ENCODE measurements at places on chromosomes 12 and 14.
A peak's percentile ranks its signal among the peaks of the same experiment; 100 is the strongest.

DNA sequence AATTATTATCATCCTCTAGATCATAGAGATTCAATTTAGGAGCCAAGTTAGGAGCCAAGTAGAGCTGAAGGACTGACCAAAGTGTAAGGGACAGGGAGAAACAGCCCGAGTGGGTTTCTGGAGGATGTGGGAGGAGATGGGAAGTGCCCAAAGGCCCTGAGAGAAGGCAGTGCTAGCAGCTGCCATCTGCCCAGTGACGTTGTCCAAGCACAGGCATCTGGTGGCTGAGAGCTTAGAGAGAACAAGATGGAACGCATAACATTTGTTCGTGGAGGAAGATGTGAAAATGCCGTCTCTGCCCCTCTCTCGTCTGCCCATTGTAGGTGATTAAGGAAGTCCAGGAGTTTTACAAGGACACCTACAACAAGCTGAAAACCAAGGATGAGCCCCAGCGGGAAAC is 34.7 kb downstream of the CD9 start:
- H3K27me3 ChIP-seq = no peaks in the 10 kb centered on the region
- H3K4me3 ChIP-seq = no peak overlapping the region

GRCh38 chr12:74941670-74942069 is 268.0 kb downstream of the KCNC2 start:
- H3K4me1 ChIP-seq = no peaks in the 10 kb centered on the region
- DNase-seq = no peak
- no peaks in the 10 kb centered on the region for H3K36me3 ChIP-seq
- no peak overlapping the region for H3K4me3 ChIP-seq
- no peak overlapping the region for H3K27ac ChIP-seq

- peak; percentile 84 for DNase-seq
- H3K4me1 ChIP-seq = peaks cover 6% of the 10 kb centered on the region
- H3K27me3 ChIP-seq = no peaks in the 10 kb centered on the region
- H3K4me3 ChIP-seq = no peak overlapping the region
Measured at GRCh38 chr12:108302403-108303311, 36.5 kb downstream of the CMKLR1 start.

- H3K4me3 ChIP-seq = no peak overlapping the region
- no peak overlapping the region for H3K27ac ChIP-seq
- DNase-seq = no peak
- no peaks in the 10 kb centered on the region for H3K27me3 ChIP-seq
- H3K36me3 ChIP-seq = peaks cover 6% of the 10 kb centered on the region
Measured at GRCh38 chr12:53670971-53671370, 4.9 kb downstream of the ATP5MC2 start.

DNA sequence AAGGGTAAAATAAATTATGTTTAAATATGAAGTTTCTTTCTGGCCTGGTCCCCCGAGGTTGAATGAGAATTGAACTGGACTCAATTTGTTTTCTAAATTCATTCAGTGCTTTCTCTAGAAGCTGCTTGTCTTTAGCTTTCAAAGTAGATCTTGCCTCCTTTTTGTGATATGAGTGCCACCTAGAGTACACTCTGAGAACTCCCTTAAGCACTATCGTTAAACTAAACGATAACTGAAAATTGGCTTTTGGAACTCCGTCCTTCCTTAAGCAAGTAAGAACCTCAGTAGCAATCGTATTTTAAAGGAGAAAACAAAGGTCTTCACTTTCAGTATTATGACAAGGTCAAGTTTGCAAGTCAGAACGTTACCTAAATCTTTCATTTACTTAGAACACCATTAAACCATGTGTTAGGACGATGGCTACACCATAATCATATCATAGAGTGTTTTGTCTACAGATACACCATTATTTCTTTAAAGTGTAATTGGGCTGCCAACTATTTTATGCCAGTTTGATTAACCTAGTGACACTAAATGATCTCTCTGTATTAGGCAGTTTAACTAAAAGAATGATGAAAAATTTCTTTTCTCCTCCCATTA is 364.8 kb downstream of the SNAPC1 start:
- no peak overlapping the region for H3K4me3 ChIP-seq
- H3K4me1 ChIP-seq = no peaks in the 10 kb centered on the region
- DNase-seq = peak; percentile 65
- H3K27me3 ChIP-seq = no peaks in the 10 kb centered on the region
- no peak overlapping the region for H3K27ac ChIP-seq
- H3K36me3 ChIP-seq = no peaks in the 10 kb centered on the region

DNA sequence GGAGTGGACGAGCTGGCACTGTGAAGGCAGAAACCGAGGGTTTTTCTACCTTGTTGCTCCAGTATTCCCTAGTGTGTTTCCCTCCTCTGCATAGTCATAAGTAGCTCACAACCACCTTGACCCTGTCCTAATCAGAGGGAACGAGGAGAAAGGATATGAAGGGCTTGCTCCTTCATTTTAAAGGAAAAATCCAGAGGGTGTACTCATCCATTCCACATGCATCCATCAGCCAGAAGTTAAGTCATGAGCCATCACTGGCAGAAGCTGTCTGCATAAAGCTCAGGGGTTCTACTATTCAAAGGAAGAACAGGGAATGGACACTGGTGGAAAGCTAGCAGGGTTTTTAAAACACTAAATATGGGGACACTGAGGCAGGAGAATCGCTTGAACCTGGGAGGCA is 84.3 kb upstream of the FOXN3 start:
- no peak for DNase-seq
- H3K36me3 ChIP-seq = no peaks in the 10 kb centered on the region
- H3K27me3 ChIP-seq = no peaks in the 10 kb centered on the region
- no peak overlapping the region for H3K4me3 ChIP-seq
- H3K4me1 ChIP-seq = no peaks in the 10 kb centered on the region

- H3K27ac ChIP-seq = no peak overlapping the region
- no peak overlapping the region for H3K4me3 ChIP-seq
- no peaks in the 10 kb centered on the region for H3K36me3 ChIP-seq
- DNase-seq = peak; percentile 90
Measured at GRCh38 chr14:67526676-67527459, 6.2 kb upstream of the PLEKHH1 start.

DNA sequence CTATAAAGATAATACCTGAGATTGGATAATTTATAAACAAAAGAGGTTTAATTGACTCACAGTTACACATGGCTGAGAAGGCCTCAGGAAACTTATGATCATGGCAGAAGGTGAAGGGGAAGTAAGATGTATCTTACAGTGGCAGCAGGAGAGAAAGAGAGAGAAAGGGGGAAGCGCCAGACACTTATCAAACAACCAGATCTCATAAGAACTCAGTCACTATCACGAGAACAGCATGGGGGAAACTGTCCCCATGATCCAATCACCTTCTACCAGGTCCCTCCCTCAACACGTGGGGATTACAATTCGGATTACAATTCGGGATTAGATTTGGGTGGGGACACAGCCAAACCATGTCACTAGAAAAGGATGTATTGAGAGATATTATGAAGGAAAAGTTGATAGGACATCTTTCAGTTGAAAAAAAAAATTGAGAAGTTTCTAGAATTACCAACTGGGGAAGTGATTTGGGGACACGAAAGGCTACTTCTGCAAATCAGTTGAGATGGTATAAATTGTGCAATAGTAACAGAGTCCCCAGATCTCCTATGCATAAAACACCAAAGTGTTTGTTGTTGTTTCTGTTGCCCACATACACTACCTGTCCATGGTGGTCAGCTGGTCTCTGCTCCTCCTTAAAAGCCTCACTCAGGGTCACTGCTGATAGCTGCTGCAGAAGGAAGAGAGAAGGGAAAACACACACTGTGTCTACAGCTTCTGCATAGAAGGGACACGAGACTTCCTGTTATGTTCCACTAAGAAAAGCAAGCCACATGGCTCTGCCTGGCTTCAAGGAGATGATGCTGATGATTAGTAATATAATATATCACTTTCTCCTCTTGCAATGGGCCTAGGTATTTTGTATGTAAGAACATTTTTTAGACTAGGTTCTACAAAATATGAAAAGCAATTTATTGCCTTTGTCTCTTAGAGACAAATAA is 465.5 kb downstream of the PDZRN4 start:
- H3K36me3 ChIP-seq = no peaks in the 10 kb centered on the region
- H3K27ac ChIP-seq = no peak overlapping the region
- no peak overlapping the region for H3K4me3 ChIP-seq
